Activated B cell treated with CpG ODN at 0.5 μM for 24 hours (primary cell): ENCODE measurements at places on chromosomes 2 and 18.

DNA sequence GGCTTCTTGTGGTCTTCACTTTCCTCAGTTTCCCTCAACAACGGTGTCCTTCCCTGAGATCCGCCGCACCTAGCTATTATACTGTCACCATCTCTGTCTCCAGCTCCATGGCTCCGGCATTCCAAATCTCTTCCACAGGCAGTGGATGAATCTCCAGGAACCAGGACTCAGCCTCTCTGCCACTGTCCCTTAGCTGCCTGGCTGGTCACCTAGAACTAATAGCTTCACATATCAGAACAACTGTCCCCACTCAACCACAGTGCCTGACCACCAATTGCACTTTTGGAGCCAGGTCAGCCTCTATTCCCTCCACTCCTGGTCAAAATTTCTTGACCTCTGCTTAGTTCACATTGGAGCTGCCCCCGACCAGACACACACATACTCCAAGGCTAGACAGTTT is 38.1 kb upstream of the AFF3 start:
- no peak for DNase-seq

GRCh38 chr2:120344976-120345581 is 857 bp upstream of the INHBB start:
- DNase-seq = peak; percentile 40

GRCh38 chr2:25606892-25607291 is 66.5 kb downstream of the DTNB start:
- no peak for DNase-seq

DNA sequence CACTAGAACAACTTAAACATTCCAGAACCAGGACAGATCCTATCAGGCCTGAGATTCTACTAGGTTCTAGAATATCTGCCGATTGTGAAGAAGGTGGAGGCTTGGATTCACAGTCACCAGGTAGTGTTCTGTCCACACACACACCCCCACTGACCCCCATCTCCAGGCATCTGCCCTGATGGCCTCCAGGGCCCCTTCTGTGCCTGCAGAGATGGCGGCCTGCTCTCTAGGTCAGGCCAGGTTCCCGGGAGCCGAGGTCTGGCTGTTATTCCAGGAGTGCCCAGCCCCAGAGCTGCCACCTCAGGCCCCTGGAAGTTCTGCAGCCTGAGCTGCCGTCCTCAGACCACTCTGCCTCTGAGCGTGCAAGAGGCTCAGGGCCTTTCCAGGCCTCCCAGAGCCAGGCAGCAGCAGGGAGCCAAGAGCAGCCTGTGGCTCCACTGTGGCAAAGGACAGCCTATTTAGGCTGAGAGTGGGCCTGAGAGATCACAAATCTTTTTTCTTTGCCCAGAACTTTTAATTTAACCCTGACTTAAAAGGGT is 96.2 kb upstream of the ASAP2 start:
- DNase-seq = no peak

- DNase-seq = peak; percentile 46
Measured at GRCh38 chr18:24014986-24015638, 558 bp downstream of the TTC39C start.

- DNase-seq = peak; percentile 32
Measured at GRCh38 chr2:23385748-23386338, 864 bp downstream of the KLHL29 start.

GRCh38 chr18:75554644-75555185 is 127.2 kb upstream of the SMIM21 start:
- DNase-seq = no peak

DNA sequence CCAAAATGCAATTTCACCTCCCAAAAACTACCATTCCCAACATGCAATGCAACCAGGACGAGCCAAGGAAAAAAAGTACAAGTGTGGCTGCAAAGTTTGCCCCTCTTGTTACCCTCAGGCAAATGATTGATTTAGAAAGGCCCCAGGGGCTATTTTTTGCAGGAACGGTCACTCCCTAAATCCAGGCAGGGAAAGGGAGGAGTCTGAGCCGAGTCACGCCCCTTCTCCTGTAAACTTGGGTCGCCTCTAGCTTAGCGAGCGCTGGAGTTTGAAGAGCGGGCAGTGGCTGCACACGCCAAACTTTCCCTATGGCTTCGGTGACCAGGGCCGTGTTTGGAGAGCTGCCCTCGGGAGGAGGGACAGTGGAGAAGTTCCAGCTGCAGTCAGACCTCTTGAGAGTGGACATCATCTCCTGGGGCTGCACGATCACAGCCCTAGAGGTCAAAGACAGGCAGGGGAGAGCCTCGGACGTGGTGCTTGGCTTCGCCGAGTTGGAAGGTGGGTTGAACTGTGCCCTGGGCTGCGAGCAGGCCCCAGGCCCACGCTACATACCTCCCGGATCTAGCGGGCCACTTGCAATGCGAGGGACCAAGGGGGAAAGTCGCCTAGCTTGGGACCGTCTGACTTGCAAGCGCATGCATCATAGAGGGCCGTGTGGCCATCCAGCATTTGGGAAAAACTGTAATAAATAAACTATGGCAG is at the start of gene GALM:
TSS of gene GALM (plus strand) at position 261 of the 702 bp plus-strand sequence. CDS start at position 309, 48 bp downstream.
- DNase-seq = peak; percentile 23

- DNase-seq = no peak
Measured at GRCh38 chr2:228938629-228939028, 332.5 kb downstream of the PID1 start.

DNA sequence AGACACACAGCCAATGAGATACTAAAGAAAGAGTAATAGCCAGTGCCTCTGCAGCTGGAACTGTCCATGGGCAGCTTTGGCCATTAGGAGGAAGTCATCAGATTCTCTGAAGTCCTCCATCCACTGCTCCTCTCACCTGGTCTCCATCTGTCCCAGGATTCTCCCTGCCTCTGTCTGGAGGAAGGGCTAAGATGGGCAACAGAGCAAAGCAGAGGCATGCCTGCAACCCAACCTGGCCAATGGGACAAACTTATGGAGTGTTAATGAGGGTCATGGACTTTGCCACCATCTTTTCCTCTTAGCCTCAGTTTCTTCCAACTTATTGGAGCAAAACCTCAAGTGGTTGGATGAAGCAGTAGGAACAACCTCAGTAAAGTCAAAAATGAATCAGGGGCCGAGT is 91.5 kb upstream of the SIX3 start:
- DNase-seq = no peak

- DNase-seq = no peak
Measured at GRCh38 chr2:237702441-237703391, 75.3 kb downstream of the LRRFIP1 start.

- no peak for DNase-seq
Measured at GRCh38 chr18:11885278-11885947, 22.7 kb downstream of the MPPE1 start.

- DNase-seq = no peak
Measured at GRCh38 chr2:96552315-96553175, 16.0 kb downstream of the ARID5A start.

- DNase-seq = no peak
Measured at GRCh38 chr2:216546641-216547403, 48.2 kb downstream of the RPL37A start.

- DNase-seq = no peak
Measured at GRCh38 chr18:55014095-55014494, 54.8 kb upstream of the CCDC68 start.

- DNase-seq = no peak
Measured at GRCh38 chr2:70412294-70413070, 110.6 kb upstream of the FAM136A start.

- DNase-seq = no peak
Measured at GRCh38 chr2:24972315-24972961, 683 bp upstream of the DNAJC27 start.

- DNase-seq = no peak
Measured at GRCh38 chr2:221397187-221397586, 174.9 kb downstream of the EPHA4 start.

- DNase-seq = no peak
Measured at GRCh38 chr2:180819106-180819505, 161.3 kb upstream of the UBE2E3 start.

DNA sequence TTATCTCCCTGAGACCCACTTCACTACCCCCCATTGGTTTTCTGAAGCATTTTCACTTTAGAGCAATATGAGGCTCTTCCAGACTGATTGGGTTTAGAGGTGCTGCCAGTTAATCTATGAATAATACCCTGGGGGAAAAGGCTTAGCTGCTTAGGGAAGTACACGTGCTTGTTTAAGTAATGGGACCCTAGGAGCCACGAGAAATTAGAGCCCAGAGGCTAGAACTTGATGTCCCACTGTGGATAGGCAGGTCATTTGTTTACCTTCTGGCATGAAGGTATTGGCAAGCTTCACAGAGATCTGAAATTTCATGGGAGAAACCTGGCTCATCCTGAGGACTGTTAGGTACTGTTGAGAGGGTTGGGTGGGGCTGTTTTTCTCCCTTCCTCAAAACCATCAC is 59.7 kb downstream of the CLIP4 start:
- DNase-seq = no peak

DNA sequence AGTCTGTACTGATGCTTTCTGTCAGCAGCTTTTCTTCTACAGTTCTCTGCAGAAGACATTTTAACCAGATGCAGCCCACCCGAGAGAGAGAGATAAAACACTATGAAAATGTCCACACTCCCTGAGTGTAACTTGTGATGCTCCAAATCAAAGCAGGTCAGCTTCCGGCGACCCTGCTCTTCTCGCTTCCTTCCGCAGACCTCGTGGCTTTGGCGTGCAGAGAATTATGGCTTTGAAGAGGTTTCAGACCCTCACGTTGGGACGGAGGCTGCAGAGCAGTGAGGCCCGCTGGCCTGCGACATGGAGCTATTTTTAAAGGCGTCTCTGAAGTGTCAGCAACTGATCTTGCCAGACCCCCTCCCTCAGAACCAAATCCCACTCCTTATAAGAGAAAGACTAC is 41.8 kb downstream of the TMEM163 start:
- no peak for DNase-seq

- DNase-seq = no peak
Measured at GRCh38 chr2:95721726-95722125, 129.9 kb downstream of the TRIM43 start.

DNA sequence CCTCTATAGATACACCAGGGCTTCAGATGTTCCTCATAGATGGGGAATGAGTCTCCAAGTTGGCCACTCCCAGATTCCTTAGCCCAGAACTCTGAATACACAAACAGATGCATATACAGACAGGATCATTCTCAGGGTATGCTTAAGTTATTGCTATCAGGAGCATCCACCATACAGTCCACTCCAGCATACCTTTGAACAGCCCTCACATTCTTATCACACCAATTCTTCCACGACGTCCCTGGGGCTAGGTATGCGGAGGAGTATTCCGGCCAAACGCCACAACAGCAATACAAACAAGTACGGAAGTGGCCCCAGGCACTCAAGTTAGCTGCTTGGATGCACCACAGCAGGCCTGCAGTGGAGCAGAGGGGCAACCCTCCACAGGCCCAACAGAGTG is 312.5 kb upstream of the CHAC2 start:
- no peak for DNase-seq

DNA sequence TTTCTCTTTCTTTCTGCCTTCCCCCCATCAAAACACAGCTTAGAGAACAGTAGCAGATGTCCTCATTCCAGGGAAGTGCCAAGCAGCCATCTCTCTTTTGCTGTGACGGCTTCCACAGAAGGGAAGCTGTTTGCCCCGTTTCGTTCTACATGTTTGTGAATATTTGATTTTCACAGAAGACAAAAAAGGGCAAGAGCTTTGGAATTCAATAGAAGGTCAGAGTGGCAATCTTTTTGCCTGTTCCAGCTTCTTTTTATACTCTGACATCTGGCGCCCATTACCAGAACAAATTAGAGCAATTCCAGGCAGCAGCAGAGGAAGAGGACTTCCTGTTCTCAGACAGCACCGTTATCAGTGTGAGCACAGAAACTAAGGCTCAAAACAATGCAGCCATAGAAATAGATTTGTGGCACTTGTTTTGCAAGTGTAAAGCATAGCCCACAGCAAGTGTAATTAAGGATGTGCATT is 79.0 kb upstream of the CDH19 start:
- no peak for DNase-seq

DNA sequence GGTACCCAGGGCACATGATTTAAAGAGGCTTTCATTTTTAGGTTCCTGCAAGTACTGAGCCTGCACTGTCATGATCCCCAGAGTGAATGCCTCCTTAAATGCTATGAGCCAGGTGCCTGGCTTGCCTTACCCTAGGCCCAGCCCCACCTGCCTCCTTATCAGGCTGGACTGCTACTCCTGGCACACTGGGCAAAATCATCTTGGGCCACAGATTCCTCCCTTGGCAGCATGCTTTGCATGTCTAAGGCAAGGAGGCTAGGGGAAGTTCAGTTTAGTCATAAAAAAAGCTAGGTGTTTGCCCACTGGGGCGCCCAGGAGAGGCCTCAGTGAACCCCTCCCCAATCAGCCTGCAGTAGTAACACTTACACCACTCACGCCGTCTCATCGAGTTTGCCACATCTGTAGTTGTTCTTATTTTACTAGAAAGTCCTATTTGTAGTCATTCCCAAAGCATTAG is 45.1 kb downstream of the LBH start:
- peak; percentile 36 for DNase-seq

GRCh38 chr2:11904029-11904428 is 157.6 kb downstream of the LPIN1 start:
- peak; percentile 29 for DNase-seq

GRCh38 chr2:10285556-10286198 is 17.0 kb upstream of the HPCAL1 start:
- DNase-seq = no peak

- DNase-seq = no peak
Measured at GRCh38 chr2:97948926-97949325, 46.8 kb downstream of the TMEM131 start.

DNA sequence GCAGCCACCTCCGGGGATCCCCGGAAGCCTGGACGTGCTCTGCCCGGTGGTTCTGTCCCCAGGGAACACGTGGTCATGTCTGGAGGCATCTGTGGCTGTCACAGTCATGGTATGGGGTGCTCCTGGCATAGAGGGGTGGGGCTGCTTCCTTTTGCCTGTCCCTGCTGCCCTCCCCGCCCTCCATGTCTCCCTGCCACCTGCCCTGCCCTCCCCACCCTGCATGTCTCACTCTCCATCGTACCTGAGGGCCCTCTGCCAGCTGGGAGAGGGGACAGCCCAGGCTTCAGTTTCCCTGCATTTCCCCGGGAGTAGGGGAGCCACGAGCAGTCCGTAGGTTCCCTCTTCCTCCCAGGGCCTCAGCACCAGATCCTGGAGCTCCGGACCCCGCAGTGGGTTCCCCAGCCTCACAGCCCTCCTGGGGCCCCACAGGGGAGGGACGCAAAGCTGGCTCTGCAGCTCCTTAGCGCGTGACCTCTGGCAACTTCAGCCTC is 90.0 kb upstream of the CTDP1 start:
- DNase-seq = no peak

DNA sequence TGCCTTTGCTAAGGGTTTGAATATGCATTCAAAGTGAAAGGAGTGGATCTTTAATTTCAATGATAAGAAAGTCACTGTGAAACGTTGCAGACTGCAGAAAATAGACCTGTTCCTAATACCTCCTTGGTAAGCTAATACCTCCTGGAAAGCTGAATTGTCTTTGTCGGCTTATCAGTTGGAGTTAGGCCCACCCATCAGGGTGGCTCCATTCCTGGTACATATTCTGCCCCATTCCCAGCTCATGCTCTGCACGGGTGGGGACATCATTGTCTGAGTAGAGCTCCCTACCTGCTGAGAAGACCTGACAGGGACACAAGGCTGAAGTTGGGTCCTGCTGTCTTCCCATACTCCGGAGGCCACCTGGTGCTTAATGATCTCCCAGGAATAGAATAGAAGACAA is 203.3 kb downstream of the EN1 start:
- no peak for DNase-seq
